ENCODE measurements at places on chromosomes 5 and 9.

DNA sequence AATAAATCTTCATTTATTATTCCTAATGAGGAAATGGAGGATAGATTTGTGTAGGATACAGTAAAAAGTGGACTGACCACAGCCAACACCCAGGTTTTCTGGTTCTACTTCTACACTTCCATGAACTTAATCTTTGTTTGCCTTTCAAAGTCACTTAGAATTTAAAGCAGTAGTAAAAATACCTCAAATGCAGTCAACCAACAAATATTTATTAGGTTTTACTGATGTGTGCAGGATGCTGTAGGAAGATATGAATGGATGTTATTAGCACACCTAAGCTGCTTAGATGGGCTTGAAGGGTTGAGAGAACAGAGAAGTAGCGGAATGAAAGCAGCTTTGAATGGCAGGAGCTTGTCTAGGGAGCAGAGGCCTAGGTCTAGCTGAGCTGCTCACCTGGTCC lies 201.1 kb downstream of the PALM2AKAP2 start:
- DNase-seq = no peak

- peak; percentile 14 for DNase-seq
These were observed 548 bp downstream of the CEP120 start for GRCh38 chr5:123422433-123423277.

DNA sequence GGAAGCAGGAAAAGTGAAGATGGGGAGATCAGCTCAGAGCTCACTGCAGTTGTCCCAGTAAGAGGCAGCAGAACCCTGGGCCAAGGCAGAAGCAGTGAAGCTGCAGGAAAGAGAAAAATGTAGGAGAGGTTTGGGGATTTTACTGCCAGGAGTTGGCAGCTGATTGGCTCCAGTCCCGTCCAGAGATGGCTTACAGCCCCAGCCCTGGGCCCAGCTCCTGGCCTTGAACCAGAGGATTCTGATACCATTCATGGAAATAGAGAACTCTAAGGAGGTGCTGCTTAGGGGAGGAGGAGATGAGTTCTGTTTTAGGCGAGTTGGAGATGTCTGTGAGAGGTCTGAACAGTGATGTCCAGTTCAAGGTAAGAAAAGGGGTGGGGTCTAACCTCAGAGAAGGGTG lies 4.6 kb downstream of the MORN5 start:
- no peak for DNase-seq

DNA sequence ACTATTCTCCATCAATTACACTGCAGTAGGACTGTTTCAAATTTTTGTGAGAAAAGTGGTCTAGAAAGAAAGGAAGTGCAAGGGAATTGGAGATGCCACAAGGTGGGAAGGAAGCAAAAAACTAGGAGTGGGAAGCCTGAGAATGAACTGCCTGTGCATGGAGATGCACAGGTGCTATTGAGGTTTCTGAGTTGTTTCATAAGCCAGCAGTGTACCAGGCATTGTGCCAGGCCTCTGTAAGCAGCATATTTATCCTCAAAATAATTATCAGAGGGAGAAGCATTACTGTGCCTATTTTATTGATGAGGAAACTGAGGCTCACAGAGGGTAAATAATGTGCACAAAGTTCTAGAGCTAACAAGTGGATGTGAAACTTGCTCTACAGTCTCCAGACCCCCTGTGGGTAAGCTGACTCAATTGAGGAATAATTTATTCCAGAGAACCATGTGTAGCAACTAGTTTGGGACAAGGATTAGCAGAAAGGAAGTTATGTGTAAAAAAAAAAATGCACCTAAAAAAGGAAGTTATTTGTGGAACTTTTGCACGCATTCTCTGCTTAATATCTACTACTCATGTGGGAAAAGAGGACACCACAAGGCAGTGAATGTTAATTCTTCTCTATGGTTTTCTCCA lies 96.7 kb downstream of the SNCAIP start:
- DNase-seq = no peak

DNA sequence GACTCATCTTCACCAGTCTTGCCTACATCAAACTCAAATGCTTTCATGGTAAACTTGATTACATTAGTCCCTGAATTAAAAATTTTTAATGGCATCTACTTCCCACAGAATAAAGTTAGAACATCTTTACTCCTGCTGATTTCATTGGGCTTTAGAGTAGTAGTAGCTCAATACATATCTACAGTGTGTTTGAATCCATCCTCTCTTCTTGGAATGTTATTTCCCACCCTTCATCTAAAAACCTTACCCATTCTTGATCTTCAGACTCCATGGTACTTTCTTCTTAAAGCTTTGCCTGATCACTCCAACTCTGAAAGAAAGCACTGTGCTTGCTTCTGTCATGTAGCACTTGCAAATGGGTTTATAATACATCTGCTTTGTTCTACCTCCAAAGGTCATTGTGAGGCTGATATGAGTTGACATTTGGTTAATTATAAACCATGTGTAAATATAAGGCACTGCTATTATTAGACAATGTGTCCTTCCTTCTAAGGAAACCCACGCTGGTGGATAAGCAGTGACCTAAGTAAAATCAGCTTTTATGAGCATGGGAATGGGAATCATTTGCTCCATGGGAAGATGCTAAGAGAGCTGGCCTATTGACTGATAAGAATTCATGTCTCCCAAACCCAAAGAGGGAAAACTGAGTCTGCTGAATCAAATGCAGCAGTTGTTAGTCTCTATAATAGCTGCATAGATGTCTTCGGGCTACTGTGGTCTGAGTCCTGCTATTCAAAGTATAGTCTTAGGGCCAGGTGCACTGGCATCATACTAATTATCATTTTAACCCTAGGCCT lies 7.5 kb upstream of the PRLR start:
- DNase-seq = no peak

GRCh38 chr5:53777864-53778618 lies 217.6 kb downstream of the NDUFS4 start:
- DNase-seq = no peak

- DNase-seq = no peak
These were observed 55.7 kb downstream of the SUSD1 start for GRCh38 chr9:112119225-112120029.

DNA sequence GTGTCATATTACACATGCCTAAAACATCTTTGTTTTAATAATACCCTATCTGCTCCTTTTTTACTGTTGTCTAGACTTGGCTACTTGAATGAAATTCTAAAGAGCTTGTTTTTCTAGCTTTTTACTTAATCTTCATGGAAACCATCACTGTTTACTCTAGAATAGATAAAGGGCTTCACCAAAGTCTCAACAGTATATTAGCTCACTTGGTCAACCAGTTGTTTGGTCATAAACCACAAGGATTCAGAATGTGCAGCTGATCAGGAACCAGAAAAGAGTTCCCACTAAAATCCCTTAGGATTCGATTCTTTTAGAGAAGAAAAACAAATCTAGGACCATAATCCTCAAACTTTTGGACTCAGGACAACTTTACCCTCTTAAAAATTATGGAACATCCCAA lies 38.0 kb downstream of the CDO1 start:
- DNase-seq = no peak

DNA sequence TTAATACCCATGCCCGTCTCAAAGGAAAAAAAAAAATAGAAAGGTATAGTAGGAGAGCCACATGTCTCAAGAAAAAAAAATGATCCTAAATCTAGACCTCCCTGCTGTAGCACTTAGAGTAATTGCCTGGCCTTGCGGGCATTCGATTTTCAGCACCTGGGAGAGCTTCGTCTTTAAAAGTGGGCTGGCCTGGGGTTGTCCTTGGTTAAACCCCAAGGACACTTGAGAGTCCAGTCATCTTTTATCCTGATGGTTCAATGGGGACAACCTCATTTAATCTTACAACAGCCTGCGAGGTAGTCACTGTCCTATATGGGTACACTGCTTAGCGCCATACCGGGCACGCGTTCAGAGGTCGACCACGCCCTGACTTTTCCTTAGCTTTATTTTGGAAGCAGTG lies 60.1 kb downstream of the MAT2B start:
- DNase-seq = no peak
